ENCODE measurements at places on chromosomes 7 and 10.

DNA sequence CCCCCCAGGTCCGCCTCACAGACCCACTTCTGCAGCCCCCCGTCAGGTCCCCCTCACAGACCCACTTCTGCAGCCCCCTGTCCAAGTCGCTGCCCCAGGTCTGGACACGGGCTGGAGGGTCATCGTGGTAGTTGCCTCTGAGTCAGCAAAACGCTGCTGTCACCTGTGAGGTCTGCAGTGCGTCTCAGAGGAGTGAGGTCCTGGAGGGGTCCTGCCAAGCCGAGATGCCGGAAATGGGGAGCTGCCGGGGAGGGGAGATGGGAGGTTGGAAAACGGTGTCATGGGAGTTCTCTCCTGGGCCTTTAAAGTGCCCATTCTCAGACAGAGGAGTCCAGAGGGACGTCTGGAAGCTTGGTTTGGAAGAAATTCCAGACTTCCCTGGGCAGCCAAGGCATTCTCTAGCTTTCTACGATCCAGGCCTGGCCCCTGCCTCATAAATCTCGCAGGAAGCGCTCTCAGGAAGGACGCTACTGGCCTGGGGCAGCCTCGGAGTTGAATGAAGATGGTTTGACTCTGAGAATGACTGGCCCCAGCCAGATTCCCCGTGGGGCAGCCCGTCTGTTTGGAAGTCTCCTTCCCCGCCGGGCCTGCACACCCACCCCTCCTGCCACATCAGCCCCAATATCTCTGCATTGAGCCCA is 38.7 kb downstream of the CALML3 start:
- no peak for DNase-seq

DNA sequence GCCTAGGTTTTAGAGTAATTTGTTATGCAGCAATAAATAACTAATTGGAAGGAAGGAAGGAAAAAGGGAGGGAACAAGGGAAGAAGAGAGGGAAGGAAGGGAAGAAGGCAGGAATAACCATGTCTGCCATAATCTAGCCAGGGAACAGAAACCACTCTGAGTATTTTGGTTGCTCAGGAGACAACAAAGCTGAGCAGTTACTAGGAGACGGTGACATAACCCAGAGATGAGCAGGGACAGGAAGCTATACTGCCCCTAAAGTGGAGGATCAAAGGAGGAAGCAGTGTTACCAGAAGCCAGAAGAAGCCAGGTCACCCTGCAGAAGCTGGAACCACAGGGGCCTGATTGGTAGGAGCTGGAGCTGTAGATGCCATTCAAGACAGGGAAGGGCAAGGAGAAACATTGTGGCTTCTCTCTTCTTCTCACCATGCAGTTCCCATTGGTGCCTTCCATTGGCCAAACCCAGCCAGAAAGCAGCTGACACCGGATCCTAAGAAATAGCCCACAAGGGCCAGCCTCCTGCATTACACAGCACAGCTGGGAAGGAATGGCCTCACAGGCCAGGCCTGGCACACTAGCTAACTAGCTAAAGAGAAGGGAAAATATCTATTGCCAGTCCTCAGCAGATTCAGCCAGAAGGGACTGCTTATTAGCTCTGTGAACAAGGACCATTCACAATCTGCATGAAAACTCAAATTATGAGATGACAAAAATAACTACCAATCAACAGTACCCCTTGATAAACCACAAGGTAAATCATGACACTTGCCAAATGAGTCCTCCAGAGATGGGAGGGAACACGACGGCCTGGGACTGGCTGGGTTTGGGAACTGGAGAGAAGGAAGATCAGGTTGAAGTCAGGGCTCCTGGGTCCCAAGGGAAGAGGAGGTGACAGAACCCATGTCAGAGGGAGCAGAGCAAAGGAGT is 184.5 kb upstream of the NFE2L3 start:
- DNase-seq: no peak

DNA sequence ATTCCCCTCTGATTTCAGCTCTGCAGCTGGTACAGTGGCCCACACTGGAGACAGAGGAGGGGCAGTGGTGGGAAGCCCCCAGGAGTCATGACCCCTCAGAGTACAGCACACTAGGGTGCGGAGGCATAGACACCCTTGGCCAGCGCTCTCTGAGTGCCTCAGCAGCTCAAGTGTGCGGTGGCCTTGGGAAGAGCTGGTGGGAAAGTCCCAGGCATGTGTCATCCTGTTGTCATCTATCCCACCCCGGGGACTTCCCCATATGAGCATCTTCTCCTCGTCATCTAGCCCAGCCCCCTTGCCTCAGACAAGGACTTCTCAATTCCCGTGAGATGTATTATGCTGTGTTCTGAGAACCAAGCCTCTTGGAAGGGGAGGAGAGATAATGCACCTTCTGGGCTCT is 15.6 kb upstream of the PPIF start:
- DNase-seq: peak; percentile 78

GRCh38 chr10:1347962-1348772 is 292.0 kb downstream of the WDR37 start:
- DNase-seq: no peak

GRCh38 chr10:63887023-63887589 is 365.9 kb downstream of the REEP3 start:
- DNase-seq: no peak

DNA sequence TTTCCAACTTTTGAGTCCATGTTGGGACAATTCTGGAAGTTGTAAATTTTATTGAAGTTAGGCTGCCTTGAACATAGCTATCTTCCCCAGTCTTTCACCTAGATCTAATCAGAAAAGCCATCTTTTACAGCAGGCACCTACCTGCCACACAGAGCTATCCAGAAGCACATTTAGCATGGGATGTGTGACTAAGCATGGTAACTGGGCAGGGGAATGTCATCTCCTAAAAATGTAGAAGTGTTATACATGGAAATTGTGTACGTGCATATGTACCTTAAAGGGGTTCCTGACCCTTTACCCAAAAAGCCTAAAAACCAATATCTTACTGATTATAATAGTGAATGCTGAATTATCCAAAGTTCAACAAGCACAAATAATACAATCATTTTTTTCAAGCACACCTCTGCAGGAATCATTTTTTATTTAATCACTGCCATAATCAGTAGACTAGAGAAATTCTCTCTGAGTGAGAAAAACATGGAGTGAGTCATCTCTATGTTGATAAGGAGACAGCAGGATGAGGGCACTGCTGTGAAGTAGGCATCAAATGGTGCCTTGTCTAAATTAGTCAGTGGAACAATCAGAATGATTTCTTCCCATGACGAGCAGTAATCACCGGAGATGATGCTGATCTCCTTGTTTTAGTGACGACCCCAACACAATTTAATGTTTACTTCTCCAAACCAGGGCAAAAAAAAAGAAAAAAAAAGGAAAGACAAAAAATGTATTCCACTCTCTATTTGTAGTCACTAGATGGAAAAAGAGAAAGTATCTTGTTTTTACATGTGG is 75.9 kb downstream of the SORBS1 start:
- no peak for DNase-seq

GRCh38 chr10:33307835-33308234 is 26.6 kb downstream of the NRP1 start:
- no peak for DNase-seq

Measured in HFFc6 (cell line).